ENCODE measurements at places on chromosomes 12 and 14.

DNA sequence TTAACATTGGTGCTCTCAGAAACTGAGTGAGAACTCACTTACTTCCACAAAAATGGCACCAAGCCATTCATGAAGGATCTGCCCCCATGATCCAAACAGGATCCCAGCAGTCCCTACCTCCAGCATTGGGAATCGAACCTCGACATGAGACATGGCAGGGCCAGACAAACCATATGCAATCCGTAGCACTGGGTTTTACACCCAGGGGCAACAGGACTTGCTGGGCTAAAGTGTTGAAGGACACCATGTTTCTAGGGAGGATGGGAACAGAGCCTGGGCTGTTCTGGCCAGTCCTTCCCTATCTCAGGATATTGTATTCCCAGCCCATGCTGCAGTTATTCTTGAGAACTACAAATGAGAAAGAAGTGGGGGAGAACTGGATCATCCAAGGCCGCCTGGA, 36.6 kb downstream of the SERPINA3 start:
- DNase-seq: no peak

DNA sequence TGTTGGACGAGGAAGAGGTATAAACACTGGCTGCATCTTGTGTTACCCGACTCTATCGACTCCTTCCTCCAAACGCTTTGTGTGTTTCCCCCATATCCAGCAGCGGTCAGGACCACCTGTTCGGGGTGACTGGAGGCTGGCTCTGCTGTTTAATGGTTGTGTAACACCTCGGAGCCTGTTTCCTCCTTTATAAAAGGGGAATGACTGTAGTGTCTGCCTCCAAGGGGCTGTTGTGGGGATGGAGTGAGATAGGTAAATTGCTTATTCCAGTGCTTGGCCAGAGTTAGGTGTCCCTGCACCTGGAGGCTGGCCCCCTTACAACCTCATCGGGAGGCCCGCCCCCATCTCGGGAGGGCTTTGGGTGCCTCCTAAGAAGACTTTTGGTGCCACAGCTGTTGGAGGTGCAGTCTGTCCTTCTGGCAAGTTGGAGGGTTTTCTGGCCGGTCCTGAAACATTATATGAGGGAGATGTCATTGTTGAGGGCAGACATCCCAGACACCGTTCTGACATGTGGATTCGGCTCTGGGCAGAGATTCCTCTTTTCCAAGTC, 1.1 kb downstream of the MLXIP start:
- DNase-seq: no peak

- DNase-seq: no peak
Measured at GRCh38 chr12:124939079-124939420, 24.6 kb upstream of the UBC start.

DNA sequence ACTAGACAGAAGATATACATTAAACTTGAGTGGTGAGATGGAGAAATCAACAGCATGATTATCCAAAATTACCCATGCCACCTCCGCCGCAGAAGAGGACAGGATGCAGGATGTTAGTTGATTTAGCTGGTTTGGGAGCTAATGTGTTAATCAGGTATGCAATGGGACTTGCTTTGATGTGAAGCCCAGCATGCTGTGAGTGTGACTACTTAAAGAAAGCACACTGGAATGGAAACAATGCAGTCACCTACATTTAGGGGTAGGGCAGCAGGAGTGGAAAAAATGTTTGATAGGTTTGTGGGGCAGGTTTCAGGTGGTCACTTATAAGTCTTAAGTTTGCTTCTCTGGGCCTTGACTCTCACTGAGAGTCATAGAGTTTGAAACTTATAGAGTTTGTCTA, 170.0 kb upstream of the DAAM1 start:
- no peak for DNase-seq

- no peak for DNase-seq
Measured at GRCh38 chr12:63495974-63496373, 172.3 kb downstream of the DPY19L2 start.

GRCh38 chr14:69535230-69535848, 39.3 kb downstream of the CCDC177 start:
- DNase-seq: no peak

- DNase-seq: no peak
Measured at GRCh38 chr14:65783576-65783975, 371.0 kb downstream of the FUT8 start.

DNA sequence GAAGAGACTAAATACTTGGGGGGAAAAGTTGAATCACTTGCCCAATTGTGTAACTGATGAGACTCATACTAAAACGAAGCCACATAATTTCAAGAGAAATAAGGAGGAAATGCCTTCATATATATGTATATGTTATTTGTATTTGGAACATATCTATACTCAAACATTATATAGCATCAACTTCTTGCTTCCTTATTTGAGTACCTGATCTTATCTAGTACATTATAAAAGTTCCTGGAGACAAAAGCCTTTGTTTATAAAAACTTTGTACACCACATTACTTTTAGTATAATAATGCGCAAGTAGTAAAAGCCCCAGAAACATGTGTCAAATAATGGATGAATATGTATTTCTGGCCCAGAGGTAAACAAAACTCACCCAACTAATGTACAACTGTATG, 92.0 kb downstream of the SLC2A13 start:
- no peak for DNase-seq

- DNase-seq: no peak
Measured at GRCh38 chr12:1020389-1020788, 29.4 kb downstream of the ERC1 start.

GRCh38 chr12:94458877-94459727, 565 bp downstream of the CEP83 start:
- peak; percentile 53 for DNase-seq

GRCh38 chr12:1726753-1727152, 35.9 kb downstream of the ADIPOR2 start:
- DNase-seq: no peak

GRCh38 chr12:52581066-52581465, 7.4 kb upstream of the KRT74 start:
- no peak for DNase-seq

- DNase-seq: no peak
Measured at GRCh38 chr14:95537298-95538089, 2.6 kb downstream of the GLRX5 start.

DNA sequence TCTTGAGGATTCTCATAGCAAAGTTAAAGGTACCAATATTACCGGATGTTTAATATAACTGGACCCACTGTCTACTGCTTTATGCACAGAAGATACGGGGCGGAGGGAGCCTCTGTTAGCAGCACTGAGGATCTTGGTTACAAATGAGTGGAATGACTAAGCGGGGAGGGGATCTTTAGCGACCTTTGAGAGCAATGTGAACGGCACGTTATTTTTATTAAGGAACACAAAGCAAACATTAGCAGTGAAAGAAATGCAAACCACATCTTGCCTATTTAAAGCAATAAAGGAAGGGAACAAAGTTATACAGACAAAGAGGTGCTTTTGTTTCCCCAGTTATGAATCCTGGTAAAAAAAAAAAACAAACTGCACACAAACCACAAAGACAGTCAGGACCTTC, 27.1 kb upstream of the PRMT8 start:
- no peak for DNase-seq

GRCh38 chr14:96590190-96590864, 88.1 kb downstream of the PAPOLA start:
- no peak for DNase-seq

DNA sequence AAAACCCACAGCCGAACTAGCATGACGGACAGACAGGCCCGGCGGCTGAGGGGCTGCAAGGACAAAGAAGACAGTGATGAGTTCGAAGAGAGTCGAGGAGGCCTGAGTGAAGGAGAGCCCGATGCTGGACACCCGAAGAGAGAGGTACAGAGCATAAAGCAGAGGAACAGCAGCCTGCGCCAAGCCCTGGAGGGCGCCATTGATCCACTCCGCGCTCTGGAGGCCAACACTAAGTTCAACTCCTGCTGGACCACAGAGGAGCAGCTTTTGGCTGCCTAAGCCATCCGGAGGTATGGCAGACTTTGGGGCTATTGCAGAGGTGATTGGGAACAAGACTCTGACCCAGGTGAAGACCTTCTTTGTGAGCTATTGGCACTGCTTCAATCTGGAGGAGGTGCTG, 7.8 kb upstream of the PLXNC1 start:
- peak; percentile 17 for DNase-seq

GRCh38 chr12:112175361-112176155, 50.2 kb downstream of the TRAFD1 start:
- DNase-seq: no peak

DNA sequence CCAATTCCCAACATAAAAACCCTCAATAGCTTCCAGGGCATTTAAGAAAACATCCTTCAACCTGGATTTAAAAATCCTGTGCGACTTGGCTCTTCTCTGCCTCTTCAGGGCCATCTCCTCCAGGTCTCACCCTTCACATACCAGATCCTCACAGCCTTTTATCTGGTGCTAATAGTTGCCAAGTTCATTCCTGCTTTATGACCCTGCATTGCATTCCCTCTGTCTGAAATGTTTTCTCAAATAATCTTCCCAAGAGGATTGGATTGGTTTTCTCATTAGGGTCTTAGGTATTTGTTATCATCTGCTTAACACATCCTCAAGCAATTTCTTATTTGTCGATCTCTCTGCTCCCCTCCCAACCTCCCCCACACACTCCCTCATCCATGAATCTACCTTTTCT, 832.0 kb downstream of the GALC start:
- DNase-seq: no peak

GRCh38 chr12:6158255-6158654, 33.8 kb upstream of the VWF start:
- no peak for DNase-seq
